Smooth muscle cell of trachea (primary cell): ENCODE measurements at places on chromosomes 1 and 21. TPM values are rescaled to one million over a fixed set of nuclear protein-coding genes. Genes with fewer than 3 reads are reported as not detected.

PALMD gene
- 1.7 and 2.0 TPM in 2 replicates for total RNA-seq

CFAP298 gene
- total RNA-seq: 18.0 and 28.1 TPM in 2 replicates

TTF2 gene
- total RNA-seq: 15.1 and 20.5 TPM in 2 replicates

WNT2B gene
- total RNA-seq: 3.2 and 9.9 TPM in 2 replicates

RGS8 gene
- under 0.01 TPM in 1 of 2 replicates, not detected in the other for total RNA-seq

CFAP141 gene
- total RNA-seq: not detected in 2 replicates

FHAD1 gene
- 0.33 and 0.44 TPM in 2 replicates for total RNA-seq

HEYL gene
- not detected in 2 replicates for total RNA-seq

FAM163A gene
- not detected in 2 replicates for total RNA-seq

ZNF648 gene
- not detected in 2 replicates for total RNA-seq
